Stimulated activated CD4-positive, alpha-beta T cell treated with anti-CD3 and anti-CD28 coated beads, Interleukin-15, amount 100 ng/mL, for 1 hour (primary cell): ENCODE measurements at places on chromosomes 11 and 22.

DNA sequence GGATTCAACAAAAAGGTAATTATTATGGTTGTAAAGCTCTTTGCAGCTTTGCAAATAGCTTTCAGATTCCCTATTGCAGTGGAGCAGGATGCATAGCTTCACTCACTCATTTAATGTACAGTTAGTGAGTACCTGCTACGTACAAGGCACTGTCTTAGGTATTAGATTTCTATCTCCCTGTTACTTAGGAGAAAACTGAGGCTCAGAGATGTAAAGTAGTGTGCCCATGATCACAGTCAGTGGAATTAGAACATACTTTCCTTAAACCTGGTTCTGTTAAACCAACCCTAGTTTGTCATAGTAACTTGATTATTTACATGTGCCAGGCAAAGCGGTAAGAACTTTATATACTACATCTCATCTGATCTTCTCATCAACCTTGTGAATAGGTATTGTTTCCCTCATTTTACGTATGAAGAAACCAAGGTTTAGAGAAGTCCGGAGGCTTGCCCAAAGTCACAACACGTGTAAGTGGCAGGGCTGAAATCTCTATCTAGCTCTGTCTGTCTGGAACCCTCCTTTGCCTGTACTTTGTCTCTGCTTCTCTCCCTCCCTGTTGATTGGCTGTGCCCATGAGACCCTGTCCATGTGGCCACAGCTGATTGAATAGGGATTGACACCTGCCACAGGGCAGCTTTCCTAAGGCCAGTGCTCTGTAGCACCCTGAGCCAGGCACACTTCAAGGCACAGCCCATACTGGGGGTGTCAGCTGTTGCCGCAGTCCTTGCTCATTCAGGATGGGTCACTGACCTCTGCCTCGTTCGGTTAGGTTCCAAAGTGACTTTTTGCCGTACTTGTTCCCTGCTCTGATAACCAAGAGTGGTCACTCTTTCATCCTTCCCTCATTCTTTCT, 63.8 kb upstream of the PRSS23 start:
- no peak for DNase-seq

DNA sequence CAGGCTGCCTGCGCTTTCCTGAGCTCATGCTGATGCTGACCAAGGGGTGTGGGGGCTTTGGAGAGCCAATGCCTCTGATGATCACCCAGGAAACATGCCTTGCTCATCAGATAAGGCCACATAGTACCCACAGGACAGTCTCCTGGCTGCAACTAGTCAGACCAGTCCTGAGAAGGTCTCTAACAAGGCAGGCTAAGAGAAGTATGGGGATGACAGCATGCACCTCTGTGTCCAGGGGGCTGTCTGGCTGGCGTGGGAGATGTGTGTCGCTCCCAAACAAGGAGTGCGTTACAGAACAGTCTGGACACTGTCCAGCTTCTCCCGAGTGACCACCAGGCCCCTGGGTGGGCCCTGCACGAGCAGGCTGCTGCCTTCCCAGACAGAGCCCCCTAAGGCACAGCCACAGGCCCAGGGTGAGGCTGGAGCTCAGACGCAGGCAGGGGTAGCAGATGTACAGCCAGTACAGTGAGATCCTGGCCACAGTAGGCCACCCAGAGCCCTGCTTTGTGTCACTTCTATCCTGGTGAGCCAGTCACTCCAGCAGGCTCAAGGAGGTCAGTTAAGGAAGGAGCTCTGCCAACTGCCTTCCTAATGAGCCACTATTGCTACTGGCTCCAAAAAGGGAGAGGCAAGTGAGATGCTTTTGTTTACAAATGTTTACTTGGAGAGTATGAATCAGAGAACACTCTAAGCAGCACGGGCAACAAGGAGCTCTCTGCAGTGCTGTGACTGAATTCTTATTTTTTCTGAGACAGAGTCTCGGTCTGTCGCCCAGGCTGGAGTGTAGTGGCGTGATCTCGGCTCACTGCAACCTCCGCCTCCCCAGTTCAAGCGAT, 66.0 kb upstream of the CLTCL1 start:
- DNase-seq = no peak

DNA sequence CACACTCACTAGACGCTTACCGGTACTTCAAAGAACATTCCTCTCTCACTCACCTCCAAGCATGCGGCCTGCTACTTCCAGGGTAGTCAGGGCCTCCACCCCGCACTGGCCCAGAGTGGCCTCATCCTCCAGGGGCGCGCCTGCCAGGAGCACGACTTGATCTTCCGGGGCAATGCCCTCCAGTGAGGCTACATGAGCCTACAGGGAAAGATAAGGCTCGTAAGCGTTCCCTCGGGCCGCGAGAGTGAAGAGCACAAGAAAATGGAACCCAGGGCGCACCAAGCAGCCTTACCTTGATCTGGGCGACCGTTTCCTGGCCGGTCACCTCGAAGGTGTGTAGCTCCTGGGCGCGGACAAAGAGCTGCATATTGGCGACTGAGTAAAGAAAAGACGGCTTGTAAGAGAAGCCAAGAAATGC, 478 bp downstream of the FAU start:
- DNase-seq = no peak

DNA sequence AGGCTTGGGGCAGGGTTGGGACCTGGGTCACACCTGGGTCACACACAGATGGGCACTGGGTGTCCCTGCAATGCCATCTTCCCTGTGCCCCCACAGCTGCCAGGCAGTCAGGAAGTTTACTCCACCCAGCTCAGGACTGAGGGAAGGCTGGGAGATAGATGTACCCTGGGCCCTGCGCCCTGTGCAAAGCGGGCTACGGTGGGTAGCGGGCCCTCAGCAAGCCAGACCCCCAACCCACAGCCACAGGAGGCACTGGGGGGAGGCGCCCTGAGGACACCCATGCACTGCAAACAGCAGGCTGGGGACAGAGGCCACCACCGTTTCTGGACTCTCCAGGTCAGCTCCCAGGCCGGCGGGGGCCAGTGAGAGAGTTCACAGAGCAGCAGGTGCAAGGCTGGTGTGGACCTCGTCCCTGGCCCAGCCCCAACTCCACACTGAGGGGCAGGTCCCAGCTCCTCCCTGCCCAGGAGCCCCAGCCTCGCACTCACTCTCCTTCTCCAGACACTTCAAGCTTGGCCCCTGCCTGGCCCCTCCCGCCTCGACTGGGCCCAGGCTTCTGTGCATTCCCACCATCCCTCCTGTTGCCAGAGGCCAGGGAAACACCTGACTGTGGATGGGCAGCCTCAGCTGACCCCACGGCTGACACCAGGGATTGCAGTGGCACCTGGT, 4.9 kb downstream of the DUSP8 start:
- DNase-seq = no peak

- no peak for DNase-seq
Observed at GRCh38 chr22:43878831-43879550, 12.8 kb downstream of the PNPLA5 start.

- DNase-seq = no peak
Observed at GRCh38 chr11:79265756-79266322, 175.0 kb downstream of the TENM4 start.

GRCh38 chr11:86699040-86699791, 26.8 kb upstream of the ME3 start:
- DNase-seq = no peak

- no peak for DNase-seq
Observed at GRCh38 chr22:26276529-26277160, 107.4 kb downstream of the SEZ6L start.

- no peak for DNase-seq
Observed at GRCh38 chr11:30717009-30717408, 130.9 kb upstream of the MPPED2 start.

DNA sequence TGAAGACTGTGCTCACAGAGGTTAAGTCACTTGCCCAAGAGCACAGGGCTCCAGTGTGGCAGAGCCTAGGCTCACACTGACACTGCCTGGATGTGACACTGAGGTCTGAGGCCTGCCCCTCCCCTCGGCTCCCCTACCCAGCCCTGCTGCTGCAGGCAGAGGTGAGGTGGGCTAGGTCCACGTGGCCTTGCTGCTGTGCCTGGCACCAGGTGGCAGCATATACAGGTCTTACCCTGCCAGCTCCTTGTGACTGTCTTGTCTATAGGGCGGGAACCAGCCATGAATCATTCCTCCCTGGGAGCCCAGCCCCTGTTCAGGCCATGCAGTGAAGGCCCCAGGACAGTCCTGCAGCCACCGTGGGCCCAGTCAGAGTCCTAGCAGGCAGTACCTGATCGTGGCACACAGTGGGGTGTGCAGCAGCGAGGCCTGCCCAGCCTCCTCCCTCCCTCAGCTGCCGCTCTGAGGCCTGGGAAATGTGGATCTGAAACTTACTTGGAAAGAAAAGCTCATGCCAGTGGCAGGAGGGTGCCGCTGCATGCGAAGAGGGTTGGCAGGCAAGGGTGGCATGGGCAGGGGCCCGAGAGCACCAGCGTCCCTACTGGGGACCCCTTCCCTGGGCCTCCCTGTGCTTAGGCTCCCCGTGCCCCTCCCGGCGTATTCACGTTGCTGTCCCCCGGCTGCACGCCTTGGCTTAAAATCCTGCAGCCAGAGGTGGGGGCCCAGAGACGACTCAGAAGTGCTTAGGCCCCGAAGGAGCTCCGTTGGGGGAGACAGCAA, 1.2 kb upstream of the CERK start:
- peak; percentile 50 for DNase-seq

DNA sequence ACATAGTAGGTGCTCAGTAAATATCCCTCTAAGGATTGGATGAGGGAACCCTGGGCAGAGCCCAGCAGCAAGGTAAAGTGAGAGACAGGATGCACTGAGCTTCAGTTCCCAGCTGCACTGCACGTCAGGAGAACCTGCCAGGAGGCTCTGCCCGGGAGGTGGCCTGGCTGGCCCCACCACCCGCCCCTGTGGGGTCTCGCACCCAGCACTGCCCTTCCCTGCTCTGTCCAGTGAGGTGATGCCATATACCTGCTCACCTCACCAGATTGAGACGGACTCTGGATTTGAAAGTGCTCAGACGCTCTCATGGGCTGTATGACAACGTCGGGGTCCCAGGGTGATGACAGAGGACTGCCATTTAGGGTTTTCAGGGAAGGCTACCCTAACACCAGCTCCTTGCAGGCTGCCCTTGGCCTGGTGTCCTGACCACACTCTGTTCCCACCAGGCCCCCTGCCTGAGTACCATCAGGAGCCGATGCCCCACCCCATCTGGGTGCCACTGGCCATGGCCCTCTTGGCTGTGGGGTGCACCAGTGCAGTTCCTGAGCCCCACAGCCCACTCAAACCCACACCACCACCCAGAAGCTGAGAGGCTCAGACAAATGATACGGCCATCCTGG, 61.7 kb upstream of the FGF3 start:
- no peak for DNase-seq
